ENCODE measurements at places on chromosomes 5 and 9. TPM values are rescaled to one million over a fixed set of nuclear protein-coding genes. Genes with fewer than 3 reads are reported as not detected.

Gene HTR4
- total RNA-seq, result 0.07 TPM

Gene IL13
- total RNA-seq, result not detected

Gene NR5A1
- not detected for total RNA-seq

Gene SLC6A19
- total RNA-seq, result not detected

Gene CSF1R
- total RNA-seq, result 0.69 TPM

Gene SLC45A2
- 0.17 TPM for total RNA-seq

Gene STARD4
- 88.1 TPM for total RNA-seq

Gene HEMGN
- total RNA-seq, result not detected

Gene GRIN1
- 0.10 TPM for total RNA-seq

Gene FAM193B
- total RNA-seq, result 23.2 TPM

Gene FNIP1
- total RNA-seq, result 49.1 TPM

Gene KLF4
- 13.3 TPM for total RNA-seq

Gene HTR1A
- total RNA-seq, result not detected

Gene CRHBP
- total RNA-seq, result 0.33 TPM

Gene HAND1
- not detected for total RNA-seq

Gene PCA3
- total RNA-seq, result 0.07 TPM

Gene LRRC26
- not detected for total RNA-seq

Gene GRHPR
- 124 TPM for total RNA-seq

Gene MEIKIN
- not detected for total RNA-seq

Gene CAMK4
- 1.8 TPM for total RNA-seq

Gene SPATA31D3
- not detected for total RNA-seq

Gene BSPRY
- 0.07 TPM for total RNA-seq

Gene DRD1
- total RNA-seq, result 1.2 TPM

Gene WNK2
- total RNA-seq, result not detected

Gene BRD8
- 29.1 TPM for total RNA-seq

Gene PLPP7
- total RNA-seq, result 18.9 TPM

Gene ELOVL7
- total RNA-seq, result not detected

Gene BTNL8
- total RNA-seq, result not detected

Gene FAM81B
- not detected for total RNA-seq

Gene SMIM27
- 2.9 TPM for total RNA-seq

Gene SLC6A7
- not detected for total RNA-seq

Gene UBAC1
- total RNA-seq, result 21.4 TPM

Gene PDE6A
- total RNA-seq, result not detected

Gene CCNI2
- not detected for total RNA-seq

Gene PCDHGA12
- total RNA-seq, result 46.0 TPM

Gene GMCL2
- total RNA-seq, result not detected

Gene NEURL1B
- 11.3 TPM for total RNA-seq

Gene ANKRD31
- under 0.01 TPM for total RNA-seq

Gene APBA1
- total RNA-seq, result 14.5 TPM

Gene GAS1
- 11.6 TPM for total RNA-seq

Gene IQGAP2
- total RNA-seq, result 2.2 TPM

Gene FAF2
- total RNA-seq, result 42.4 TPM

Gene PLAC8L1
- total RNA-seq, result 0.52 TPM

Gene CRB2
- not detected for total RNA-seq

Gene CARD9
- 3.1 TPM for total RNA-seq

Gene ADAMTSL1
- total RNA-seq, result 128 TPM

Gene DND1
- total RNA-seq, result 0.13 TPM

Gene CER1
- not detected for total RNA-seq

Gene CCDC152
- 0.26 TPM for total RNA-seq

Gene PTGS1
- 257 TPM for total RNA-seq

Gene NR6A1
- total RNA-seq, result 0.39 TPM

Gene NSMF
- 36.7 TPM for total RNA-seq

Gene DIPK1B
- total RNA-seq, result 2.9 TPM

Gene PCDHGB3
- total RNA-seq, result 8.1 TPM

Gene C9orf153
- 0.98 TPM for total RNA-seq

Gene SMU1
- 31.2 TPM for total RNA-seq

Gene GRM6
- not detected for total RNA-seq

Gene PPP3R2
- not detected for total RNA-seq

Gene CCL19
- not detected for total RNA-seq

Data from smooth muscle cell of the pulmonary artery (primary cell).